ENCODE measurements at places on chromosomes 7 and 10.

DNA sequence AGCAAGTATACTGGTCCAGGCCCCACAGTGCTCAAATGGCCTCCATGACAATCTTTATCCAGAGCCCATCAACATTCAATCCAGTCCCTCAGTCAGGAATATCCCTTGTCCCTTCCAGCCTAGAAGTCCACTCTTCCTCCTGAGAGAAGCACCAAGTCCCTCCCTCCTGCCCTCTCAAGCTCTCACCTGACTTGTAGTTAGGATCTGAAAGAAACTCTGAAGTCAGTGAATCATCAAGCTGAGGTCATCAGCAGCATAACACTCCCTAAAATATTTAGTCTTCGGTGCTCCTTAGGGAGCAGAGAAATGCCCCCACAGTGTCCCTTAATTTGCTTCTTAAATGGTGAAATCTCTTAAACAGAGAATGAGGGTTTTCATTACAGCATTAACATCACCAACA lies 31.0 kb downstream of the GRM8 start:
- no peak for DNase-seq

GRCh38 chr7:88254721-88255424 lies 35.0 kb upstream of the SRI start:
- no peak for DNase-seq

DNA sequence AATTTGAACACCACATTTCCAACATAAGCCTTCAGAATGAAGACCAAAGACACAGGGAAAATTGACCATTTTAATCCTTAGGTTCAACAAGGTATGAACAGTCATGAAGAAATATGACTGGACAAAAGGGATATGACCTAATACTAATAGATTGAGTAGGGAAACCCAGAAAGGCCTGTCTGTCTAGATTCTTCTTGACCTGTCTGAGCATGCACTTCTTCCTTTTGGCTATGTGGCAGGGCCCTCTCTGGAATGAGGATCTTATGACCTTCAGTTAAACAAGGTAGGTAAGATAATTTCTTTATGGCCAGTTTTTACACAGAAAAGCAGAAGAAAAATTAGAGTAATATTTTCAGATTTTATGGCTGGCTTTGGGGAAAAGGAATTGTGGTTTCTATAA lies 3.0 kb upstream of the PHYHIPL start:
- DNase-seq: no peak

DNA sequence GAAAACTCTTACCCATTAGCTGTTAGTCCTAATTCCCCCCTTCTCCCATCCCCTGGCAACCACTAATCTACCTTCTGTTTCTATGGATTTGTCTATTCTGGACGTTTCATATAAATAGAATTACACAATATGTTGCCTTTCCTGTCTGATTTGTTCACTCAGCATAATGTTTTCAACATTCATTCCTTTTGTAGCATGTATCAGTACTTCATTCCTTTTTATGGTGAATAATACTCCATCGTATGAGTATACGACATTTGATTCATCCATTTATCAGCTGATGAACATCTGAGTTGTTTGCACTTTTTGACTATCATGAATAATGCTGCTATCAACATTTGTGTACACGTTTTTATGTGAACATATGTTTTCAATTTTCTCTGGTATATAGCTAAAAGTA lies 4.4 kb upstream of the FRAT1 start:
- DNase-seq: no peak

GRCh38 chr7:99314504-99314903 lies 11.2 kb upstream of the ARPC1A start:
- no peak for DNase-seq

GRCh38 chr10:36351159-36351558 lies 709.1 kb upstream of the FZD8 start:
- DNase-seq: no peak

DNA sequence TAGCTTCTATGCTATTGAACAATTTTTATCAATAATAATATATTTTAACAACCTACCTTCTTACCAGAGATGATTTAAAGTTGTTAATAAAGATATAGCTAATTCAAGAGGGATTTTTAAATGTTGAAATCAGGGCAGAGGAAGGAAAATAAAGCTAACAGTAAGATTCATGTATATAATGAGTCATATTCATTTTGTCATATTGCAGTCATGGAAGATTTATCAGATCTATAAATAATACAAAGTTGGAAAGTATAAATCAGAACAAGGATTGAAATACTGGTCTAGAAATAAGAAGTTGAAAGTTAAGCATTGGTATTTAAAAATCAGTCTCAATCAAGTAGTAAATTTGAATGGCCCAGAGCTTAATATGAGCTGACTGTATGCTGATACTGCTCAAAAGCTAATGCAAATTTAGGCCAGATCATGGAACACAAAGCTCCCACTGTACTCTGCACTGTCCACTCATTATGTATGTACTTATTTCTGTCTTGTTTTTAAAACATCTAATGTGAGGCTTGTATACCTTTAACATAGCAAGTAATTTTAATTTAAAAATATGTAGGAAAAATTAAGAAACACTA lies 196.9 kb downstream of the ZEB1 start:
- DNase-seq: no peak

DNA sequence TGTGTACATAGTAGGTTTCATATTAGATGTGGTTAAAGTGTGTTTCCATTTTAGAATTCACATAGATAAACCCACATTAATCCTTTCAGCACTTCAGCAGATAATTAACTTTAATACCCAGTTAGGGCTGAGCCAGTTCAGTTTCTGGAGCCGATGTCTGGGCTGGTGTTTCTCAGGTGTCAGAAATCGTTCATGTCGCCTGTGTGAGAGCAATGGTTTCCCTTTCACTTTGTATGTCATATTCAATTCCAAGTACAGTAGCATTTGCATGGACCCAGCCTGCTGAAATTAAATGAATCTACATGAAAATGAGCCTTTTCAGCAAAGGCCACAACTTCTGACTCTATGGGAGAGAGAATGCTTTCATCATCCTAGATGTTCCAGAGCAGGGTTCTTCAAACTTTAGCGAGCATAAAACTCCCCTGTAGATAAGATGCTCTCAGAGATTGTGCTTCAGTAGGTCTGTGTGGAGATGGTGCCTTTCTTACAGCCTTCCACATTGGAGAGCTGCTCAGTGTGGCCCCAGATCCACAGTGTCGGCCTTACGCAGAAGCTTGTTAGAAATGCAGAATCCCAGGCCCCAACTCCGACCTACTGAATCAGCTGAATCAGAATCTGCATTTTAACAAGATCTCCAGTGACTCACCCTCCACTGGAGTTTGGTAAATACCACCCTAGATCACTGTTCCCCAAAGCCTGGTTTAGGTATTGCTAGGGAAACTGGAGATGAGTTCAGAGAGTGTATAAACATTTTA lies 19.6 kb downstream of the WIPF3 start:
- no peak for DNase-seq

- DNase-seq: no peak
These were observed 299.4 kb downstream of the TCERG1L start for GRCh38 chr10:131011936-131012640.

All from stimulated activated CD4-positive, alpha-beta T cell treated with anti-CD3 and anti-CD28 coated beads, Interleukin-15, amount 100 ng/mL, for 1 hour (primary cell).